ENCODE measurements at places on chromosomes 13 and 19.

DNA sequence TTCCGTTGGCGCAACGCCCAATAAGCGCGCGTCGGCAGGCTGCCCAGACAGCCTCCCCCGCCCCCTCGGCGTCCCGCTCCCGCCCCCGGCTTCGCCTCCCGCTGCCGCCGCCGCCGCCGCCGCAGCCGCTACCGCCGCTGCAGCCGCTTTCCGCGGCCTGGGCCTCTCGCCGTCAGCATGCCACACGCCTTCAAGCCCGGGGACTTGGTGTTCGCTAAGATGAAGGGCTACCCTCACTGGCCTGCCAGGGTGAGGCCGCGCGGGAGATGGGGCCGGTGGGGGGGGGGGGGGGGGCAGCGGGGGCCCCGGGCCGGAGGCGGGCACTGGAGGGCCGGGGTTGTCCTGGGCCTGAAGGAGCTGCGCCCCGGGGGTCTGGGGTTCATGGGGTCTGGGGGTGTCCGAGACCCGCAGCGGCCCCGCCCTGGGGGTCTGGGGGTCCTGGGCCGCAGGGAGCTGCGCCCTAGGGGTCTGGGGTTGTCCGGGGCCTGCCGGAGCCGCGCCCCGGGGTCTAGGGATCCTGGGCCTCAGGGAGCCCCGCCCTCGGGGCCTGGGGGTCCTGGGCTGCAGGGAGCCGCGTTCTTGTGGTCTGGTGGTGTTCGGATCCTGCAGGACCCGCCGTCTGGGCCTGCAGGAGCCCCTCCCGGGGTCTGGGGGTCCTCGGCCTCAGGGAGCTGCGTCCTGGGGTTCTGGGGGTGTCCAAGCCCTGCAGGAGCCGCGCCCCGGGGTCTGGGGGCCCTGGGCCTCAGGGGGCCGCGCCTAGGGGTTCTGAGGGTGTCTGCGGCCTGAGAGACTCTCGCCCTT is at the start of gene HDGFL2:
Gene HDGFL2, plus strand, starts transcription at position 124 of the 801 bp plus-strand sequence. Its CDS starts 54 bp downstream, at position 178.
- DNase-seq: no peak

DNA sequence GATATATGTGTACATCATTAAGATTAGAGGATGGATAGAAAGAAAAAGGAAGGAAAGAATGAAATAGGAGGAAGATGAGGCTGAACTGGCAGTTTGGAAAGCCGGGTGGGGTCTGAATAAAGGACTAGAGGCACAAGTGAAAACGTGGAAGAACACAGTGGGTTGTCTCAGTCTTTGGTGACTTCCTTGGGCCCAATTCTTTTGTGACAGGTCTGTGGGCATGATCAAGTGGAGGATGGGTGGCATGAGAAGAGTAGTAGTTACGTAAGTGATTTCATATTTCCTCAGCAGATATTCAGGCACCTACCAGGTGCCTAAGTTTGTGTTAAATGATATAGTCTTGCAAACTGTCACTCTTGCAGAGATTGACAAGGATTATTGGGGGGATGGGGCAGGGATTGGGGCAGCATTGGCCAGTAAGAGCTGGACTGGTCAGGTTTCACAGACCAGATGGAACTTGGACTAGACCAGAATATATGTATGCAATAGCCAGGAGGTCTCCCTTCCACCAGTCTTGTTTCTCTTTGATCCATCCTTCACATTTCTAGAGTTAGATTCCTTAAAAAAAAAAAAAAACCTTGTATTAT is 2.7 kb downstream of the TPP2 start:
- DNase-seq: no peak

DNA sequence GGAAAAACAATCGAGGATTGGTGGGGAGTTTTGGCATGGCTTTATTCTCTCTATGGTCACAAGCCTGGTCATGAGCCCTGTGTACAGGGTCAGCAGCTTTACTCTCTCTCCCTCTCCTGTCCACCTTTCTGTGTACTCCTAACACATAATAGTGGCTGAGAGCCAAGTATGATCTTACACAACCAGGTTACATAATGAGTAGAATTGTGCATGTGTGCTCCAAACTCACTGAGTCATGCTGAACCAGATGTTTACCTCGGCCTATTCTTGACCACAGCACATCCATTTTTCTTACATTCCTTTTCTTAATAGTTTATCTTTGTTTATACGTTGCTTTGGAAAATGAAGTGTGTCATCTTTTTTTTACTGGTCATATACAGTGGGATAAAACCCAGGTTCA is 53.1 kb downstream of the ZNF254 start:
- DNase-seq: no peak

DNA sequence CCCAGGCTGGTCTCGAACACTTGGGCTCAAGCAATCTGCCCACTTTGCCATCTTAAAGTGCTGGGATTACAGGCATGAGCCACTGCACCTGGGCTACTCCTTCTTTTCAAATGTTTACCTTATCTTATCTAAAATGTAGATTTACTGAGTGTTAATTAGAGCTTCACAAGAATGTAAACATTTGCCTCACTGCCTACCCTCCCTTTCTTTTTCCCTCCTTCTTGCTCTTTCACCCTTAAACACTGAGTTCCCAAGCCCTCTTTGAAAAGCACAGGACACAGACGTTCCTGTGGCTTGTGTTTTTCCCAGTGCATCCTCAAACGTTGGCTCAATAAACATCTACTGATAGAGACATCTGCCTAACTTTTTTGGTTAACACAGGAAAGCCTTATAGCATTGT is 32.7 kb upstream of the CYSLTR2 start:
- DNase-seq: no peak

DNA sequence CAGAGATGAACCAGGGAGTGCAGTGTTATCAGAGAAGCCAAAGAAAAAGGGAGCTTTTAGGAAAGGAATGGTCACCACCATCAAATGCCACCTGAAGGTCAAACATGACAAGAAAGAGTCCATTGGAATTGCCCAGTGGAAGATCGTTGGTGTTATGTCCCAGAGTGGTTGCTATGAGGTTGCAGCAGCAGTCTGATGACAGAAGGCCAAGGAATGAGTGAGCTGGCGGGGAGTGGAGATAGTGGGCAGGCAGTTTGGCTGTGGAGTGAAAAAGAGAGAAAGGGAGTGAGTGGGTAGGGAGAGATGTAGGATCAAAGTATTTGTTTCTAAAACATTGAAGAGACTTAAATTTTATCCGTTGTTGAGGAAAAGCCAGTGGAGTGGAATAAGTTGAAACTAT is 117.4 kb upstream of the WASF3 start:
- DNase-seq: no peak

GRCh38 chr19:3224346-3225168 is at the start of gene CELF5:
TSS of gene CELF5 (plus strand) at chr19:3224661. CDS start at chr19:3224740, 79 bp downstream.
- peak; percentile 50 for DNase-seq

DNA sequence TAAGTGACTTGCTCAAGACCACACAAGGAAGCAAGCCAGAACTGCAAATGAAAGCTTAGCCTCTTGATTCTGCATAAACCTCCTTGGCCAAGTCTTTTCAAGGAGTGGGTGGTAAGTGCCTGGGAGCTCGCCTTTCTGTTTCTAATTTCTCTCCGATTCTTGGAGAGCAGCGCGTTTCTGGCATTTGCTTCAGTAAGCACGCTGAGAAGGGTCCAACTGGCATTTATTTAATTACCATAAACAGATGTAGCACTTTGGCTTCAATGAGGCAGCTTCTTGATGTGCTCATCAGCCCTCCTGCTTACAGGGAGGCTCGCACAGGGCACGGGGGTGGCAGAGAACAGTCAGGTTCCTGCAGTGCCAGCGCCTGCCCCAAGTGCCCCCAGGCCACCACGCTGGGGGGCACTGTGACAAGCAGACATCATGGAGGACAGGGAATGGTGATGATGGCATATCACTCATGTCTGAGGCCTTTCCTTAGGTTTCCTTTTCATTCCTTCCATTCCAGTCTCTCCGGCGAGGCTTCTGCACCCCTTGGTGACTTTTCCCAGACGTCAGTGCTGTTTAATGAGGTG is 13.3 kb downstream of the SIAH3 start:
- DNase-seq: no peak
